ENCODE measurements at places on chromosomes 3 and 15. TPM values are rescaled to one million over a fixed set of nuclear protein-coding genes. Genes with fewer than 3 reads are reported as not detected.

Gene MUC20
- 11.0 TPM for polyA plus RNA-seq

Gene SLC28A2
- not detected for polyA plus RNA-seq

Gene CISH
- 2.2 TPM for polyA plus RNA-seq

Gene GOLGA8H
- 0.85 TPM for polyA plus RNA-seq

Gene RCN2
- polyA plus RNA-seq: 36.3 TPM

Gene SLC12A8
- polyA plus RNA-seq: 1.1 TPM

DNA sequence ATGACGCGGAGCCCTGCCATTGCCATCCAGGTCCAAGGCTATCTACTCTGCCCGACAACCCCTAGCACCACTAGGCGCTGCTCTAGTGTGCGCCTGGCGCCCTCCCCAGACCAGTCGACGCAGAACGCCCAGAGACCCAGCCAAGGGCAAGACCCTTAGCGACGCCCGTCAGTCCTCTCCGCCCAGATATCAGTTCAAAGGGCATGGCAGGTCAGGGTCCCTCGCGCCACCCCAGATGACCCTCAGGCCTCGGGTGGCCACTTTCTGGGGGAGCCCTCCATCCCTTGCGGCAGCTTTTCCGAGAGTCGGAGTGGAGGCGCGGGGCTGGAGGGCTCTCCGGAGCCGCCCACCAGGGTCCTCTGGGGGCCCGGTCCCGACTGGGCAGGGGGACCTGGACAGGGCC lies 371 bp upstream of the CLSTN2 start:
- no peak for DNase-seq

DNA sequence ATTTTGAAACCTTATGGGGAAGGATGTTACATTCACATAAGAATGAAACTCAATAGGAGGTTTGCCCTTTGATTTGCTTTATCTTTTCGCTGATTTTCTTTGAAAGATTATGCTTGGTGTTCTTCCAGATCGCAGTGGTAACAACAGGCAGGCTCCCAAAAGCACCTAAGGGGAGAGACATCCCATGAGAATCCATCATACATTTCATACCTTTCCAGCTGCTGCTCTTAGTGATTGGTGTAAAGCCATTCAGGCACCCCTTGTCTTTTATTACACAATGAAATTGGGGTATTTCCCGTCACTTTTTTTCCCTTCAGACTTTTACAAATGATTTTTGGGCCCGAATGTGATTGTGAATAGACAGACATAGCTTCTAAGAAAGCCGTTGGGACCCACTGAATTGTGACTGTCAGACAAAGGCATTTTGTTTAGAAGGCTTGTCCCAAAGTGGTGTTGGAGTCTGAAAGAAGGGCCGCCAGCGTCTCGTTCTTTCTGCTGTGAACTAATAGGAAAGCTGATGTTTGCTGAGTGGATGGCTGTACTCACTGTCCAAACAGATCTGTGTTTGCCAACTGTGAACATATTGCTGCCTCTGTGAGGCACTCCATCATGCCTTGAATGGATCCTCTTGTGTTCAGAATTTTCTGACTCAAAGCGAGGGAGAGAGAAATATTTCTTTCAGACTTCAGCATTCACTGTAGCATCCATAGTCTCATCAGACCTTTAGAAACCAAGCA lies 164.3 kb downstream of the FNDC3B start:
- no peak for DNase-seq

GRCh38 chr3:128173849-128174248 lies 20.6 kb downstream of the EEFSEC start:
- DNase-seq: no peak

DNA sequence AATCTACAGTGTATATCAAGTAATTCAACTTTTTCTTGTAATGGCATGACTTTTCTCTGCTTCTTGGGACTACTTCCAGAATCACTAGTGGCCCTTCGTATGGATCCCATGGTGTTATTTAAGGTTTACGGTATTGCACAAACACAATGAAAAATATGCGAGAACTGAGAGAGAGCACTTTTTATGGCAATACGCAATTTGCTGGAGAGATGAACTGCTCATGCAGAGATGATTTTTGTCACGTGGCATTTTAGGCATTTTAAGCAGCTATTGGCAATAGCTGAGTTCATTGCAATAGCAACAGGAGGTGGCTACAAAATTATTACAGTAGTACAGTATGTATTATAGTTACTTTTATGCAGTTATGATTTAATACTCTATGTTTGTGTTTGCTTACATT lies 294.0 kb downstream of the UBE2E2 start:
- DNase-seq: no peak

- no peak for DNase-seq
These were observed 35.0 kb downstream of the PRTG start for GRCh38 chr15:55707951-55708350.

- DNase-seq: no peak
These were observed 48.7 kb downstream of the TNFAIP8L3 start for GRCh38 chr15:51046016-51046415.

- DNase-seq: peak; percentile 63
These were observed 112.1 kb upstream of the ICE2 start for GRCh38 chr15:60590935-60591495.

DNA sequence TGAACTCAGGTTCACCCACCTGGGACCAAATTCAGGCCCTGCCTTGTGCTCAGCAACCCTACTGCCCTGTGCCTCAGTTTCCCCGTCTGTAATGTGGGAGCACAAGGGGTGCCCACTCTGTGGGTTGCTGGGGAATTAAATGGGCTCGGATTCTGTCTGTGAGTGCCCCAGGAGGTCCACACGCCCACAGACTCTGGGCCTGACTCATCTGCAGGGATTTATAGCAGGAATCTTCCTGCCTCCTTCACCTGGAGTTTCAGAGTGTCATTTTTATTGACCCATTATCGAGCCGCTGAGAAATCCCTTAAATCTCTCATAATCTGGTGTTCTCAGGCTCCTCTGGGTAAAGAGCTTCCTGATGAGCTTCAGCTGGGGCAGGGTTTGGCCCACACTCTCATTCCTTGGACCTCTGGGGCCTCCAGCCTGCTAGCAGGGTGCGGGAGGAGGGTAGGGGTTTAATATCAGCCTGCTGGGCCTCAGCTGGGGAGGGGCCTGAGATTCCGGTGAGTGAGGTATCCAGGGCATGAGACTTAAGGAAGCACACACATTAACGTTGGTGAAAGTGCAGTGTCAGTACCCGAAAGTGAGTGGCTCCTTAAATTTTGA lies 16.4 kb downstream of the C3orf18 start:
- DNase-seq: no peak
